ENCODE measurements at places on chromosomes 4 and X.

DNA sequence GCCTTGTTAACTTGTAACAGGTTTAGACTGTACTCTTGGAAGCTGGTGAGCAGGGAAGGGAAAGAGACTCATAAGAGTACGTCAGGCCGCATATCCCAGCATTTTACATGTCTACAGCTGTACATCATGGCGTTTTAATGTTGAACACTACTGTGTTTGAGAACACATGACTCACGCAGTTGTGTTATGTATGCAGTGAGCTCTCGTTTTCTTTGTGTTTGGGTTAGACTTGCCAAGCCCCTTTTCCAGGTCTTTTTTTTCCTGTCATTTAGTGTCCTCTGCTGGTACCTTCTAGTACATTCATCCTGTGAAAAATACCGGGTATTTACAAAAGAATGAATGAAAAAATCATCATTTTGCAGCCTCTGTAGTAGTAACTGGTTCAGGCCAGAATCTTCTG lies 35.3 kb downstream of the SMS start:
- DNase-seq, result peak; percentile 64

DNA sequence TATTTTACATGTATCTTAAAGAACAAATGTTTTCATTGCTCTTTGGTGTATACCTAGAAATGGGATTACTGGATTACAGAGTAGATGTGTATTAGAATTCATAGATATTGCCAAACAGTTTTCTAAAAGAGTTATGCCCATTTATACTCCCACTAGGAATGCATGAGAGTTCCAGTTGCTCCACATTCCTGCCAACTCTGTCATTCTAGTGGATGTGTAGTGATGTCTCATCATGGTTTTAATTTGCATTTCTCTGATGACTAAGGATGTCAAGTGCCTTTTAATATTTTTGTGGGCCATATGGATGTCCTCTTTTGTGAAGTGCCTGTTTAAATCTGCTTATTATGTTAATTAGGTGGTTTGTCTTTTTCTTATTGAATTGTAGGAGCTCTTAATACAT lies 65.6 kb upstream of the BMP2K start:
- DNase-seq, result no peak

DNA sequence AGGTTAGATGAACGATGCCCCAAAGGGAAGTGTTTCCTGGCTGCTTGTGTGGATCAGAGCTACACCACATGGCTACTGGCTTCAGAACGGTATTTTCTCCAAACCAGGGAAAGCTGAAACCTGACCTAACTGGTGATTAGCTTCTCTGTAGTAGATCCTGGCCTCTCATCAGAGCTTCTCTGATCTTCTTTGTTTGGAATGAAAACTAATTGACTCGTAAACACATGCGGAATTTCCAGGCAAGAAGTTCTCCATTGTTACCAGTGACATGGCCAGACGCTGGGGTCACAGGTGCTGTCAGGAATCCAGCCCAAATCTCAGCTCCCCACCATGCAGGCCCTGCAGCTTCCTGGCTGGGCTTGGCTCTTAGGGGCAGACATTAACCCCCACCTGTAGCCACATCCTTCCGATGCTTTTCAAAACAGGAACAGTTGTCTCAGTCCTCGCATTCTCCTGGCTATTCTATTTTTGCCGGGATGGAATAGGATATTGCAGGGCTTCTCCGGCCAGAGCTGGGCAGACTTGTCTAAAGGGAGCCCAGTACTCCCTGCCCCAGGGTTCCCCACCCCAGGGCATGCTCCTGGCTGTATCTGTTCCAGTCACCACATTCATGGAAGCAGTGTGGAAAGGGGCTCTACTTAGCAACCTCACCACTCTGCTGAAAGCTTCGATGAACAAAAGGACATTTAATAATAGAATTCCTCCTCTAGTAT lies 305.4 kb upstream of the F9 start:
- DNase-seq, result no peak

DNA sequence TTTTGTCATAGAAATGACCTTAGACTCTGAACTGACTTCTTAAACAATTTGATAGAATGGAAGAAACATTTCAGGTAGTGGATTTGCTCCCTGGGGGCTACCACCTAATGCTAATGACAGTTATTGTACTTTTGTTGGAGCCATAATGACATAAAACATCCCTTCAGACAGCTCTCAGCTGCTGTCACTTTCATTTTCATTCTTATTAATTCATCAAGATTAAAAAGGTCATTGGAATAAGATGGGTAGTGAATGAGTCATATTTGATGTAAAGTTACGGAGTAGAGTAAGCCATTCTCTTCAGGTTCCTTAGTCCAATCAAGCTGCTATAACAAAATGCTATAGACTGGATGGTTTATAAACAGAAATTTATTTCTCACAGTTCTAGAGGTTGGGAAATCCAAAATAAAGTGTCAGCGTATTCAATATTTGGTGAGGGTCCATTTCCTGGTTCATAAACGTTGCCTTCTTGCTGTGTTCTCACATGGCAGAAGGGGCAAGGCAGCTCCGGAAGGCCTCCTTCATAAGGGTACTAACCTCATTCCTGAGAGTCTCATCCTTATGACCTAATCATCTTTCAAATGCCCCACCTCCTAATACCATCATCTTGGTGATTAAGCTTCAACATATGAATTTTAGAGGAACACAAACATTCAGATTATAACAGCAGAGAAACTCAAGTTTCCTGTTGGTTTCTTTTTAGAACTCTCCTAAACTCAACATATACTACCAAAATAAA lies 268.5 kb downstream of the ARAP2 start:
- no peak for DNase-seq

DNA sequence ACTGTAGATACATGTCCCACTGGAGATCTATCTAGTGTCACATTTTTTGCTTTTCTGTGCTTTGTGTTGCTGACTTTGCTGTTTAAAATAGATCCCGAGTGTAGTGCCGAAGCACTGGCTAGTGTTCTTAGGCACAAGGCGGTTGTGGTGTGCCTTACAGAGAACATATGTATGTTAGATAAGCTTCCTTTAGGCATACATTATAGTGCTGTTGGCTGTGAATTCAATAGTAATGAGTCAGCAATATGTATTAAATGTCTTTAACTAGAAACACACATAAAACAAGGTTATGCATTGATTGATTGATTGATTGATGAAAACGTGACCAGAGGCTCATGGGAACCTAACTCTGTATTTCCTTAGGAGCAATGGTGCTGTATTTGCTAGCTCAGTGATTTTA lies 56.2 kb downstream of the COX7B2 start:
- DNase-seq, result no peak

GRCh38 chrX:48470110-48470832 lies at the start of gene SLC38A5:
Gene SLC38A5, minus strand, starts transcription at chrX:48470260. Its CDS starts 2,336 bp downstream, at chrX:48467924.
- no peak for DNase-seq

DNA sequence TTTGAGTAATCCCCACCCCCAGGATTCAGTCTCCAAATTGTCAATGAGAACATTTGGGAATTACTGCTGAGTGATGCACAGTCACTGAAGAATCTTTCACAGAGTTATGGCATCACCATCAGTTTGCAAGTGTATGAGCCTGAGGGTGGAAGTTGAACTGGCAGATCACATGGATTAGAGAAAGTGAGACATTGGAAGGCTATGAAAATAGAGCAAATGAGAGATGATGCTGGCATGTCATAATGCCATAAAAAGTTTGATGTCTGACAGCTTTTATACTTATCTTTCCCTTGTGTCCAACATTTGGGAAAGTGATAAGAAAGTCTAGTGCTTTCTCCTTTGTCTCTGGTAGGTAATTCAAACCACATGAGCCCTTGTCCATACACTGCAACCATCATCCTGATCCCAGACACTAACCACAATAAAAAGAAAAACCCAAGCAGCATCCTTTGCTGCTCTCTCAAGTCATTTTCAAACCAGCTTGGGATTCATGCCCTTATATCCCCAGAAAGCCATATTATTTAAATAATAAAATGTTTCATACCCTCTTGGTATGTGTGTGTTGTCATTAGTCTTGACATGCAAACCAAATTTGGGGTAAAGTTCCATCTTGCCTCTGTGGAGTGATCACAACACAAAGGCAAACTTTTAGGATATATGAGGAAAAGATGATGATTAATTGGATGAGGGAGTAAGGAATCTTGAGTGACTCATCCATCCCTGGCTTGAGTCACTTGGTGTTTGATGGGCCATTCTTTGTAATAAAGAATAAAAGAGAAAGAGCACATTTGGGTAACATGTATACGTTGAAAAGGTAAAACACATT lies 438.9 kb downstream of the GRXCR1 start:
- peak; percentile 1 for DNase-seq

GRCh38 chr4:188727746-188728145 lies 588.5 kb downstream of the TRIML1 start:
- no peak for DNase-seq

DNA sequence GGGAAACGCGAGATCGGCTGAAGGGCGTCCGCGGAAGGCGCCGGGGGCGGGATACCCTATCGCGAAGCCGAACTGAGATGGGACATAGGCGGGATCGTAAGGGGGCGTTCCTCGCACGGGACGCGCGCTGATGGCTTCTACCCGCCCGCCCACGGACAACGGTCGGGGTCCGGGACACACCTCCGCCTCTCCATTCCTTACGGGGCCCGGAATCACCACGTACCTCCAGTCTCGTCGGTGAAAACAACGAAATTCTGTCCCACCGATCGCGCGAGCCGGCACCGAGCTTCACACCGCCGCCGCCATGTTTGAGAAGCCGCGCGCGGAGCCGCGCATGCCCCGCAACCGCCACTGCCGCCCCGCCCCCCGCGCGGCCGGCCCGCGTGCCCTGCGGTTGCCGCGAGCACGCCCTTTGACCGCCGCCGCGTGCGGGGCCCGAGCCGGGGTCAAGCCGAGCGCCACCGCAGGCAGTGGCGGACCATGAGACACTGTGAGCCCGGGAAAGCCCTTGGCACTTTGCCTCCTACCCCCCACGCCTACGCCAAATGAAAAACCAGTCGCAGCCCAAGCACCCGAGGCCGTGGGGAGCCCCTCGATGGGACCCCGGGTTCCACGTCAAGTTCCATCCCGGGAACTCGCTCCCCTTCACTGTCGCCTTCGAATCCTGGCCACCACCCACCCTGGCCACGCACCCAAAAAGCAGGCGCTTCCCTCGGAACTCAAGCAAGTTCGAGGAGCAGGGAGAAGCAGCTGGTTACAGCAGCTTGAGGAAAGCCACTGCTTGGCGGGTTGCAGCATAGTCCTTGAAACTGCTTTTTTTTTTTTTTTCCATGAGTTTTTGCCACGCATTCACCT lies at the start of gene SCML2:
Gene SCML2 (minus strand): TSS at position 320 of the 855 bp plus-strand sequence. CDS start 20,617 bp downstream, outside the sequence.
- DNase-seq, result peak; percentile 37

GRCh38 chr4:79982601-79983322 lies 90.3 kb downstream of the ANTXR2 start:
- DNase-seq, result peak; percentile 55

Data from fibroblast of gingiva (primary cell).